Stimulated activated CD4-positive, alpha-beta T cell treated with anti-CD3 and anti-CD28 coated beads, Interleukin-12 subunit alpha, Interleukin-12 subunit beta, amount 100 ng/mL, for 48 hours (primary cell): ENCODE measurements at places on chromosomes 7 and 10.

DNA sequence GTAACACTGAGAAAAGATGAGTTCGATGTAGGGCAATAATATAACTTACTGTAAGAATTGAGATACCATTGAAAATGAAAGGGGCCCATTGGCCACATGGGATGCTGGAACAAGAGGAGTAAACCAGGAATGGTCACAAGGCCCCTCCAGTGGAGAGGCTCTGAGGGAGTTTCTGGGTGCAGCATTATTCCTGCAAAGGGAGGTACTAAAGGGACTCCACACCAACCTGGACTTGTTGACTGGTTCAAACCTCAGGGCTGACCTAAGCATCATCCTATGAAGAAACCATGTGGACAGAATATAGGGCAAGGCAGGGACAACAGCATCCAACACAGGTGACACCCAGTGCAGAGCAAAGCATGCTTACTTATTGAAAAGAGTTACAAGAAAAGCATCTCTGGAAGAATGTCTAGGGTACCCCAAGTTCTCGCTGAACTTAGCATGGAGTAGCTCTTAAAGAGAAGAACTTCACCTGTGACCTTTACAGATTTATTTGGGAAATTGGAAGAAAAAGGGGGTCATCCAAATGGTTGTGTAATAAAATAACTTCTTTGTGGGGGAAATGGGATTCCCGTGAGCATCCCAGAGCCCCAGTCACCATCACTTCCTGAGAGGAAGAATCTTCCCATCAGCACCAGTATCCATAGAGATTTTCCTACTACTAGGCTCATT lies 34.7 kb downstream of the PRSS2 start:
- DNase-seq = no peak

GRCh38 chr7:8274589-8274988 lies 12.6 kb upstream of the ICA1 start:
- DNase-seq = no peak

GRCh38 chr7:18902892-18903291 lies 214.5 kb downstream of the TWIST1 start:
- DNase-seq = no peak

GRCh38 chr10:35598379-35598778 lies 6.8 kb upstream of the GJD4 start:
- no peak for DNase-seq

DNA sequence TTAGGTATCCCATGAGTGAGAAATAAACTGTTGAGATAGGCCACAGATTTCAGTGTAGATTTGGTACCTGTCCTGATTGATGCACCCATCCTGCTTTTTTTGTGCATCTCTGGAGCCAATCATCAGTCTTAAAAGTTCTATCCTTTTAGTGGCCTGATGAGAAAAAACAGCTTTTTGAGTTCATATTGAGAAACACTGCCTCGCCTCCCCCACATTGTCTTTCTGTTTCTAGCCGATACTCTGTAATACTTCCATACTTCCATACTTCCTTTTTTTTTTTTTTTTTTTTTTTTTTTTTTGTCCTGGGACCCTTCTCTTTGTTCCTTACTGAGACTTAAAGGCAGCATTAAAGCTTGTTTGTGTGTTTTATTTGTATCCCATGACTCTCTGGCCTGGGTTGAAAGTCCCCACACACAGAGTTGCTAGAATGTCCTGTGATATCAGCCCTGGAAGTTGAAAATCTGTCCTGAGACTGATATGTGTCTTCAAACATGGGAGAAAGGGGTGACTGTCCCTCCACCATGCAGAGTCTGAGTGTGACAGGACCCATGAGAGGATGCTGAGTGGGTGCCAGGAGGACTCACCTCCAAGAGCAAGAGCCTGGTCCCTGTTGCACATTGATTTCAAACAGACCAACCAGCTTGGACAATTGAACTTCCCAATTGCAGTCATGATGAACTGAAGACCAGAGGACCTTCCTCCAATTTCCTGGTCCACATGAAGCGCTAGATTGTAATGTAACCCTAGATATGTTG lies 5.7 kb downstream of the ZNF22 start:
- DNase-seq = no peak

DNA sequence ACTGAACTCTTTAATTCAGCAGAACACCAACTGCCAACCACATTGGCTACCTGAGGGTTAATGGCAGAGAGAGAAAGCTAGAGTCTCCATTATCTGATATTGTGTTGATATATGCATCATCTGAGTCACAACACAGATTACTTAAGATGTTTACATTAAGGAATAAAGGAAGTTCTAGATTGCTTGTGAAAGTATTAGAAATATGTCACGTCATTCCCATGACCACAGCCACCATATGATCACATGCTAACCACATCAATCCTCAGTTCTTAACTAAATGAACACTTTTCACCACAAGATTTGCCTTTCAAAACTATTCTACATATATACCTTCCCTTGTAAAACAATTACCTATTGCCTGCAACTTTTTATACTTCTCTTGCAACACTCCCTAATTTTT lies 337.9 kb downstream of the FGFR2 start:
- no peak for DNase-seq

- no peak for DNase-seq
These were observed 503.2 kb downstream of the SH2D4B start for GRCh38 chr10:81040940-81041339.

DNA sequence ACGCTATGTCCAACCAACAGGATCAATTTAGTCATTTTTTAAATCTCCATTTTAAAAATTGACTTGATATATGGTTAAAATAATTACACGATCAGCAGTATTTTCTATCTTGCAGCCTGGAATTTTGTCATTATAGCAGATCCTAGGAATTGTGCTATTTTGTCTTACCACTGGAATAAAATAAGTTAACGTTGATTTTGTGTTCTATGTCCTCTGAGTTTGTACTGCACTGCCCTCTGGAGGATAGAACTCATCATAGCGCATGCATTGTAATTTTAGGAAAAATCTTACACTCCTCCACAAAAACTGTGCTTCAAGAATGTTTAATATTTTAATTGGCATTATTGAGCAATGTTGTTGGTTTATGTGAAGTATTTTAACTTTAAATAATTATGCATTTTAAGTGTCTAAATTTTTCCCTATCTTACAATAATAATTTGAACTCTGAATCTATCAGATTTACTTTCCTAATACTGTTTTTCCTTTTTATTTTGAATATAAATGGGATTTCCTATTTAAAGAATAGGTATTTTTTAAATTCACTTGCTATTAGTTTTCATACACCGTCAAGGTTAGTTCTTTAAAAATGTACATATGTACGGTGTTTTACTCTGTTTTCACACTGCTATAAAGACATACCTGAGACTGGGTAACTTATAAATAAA lies 220.1 kb downstream of the PPP1R3A start:
- DNase-seq = no peak

DNA sequence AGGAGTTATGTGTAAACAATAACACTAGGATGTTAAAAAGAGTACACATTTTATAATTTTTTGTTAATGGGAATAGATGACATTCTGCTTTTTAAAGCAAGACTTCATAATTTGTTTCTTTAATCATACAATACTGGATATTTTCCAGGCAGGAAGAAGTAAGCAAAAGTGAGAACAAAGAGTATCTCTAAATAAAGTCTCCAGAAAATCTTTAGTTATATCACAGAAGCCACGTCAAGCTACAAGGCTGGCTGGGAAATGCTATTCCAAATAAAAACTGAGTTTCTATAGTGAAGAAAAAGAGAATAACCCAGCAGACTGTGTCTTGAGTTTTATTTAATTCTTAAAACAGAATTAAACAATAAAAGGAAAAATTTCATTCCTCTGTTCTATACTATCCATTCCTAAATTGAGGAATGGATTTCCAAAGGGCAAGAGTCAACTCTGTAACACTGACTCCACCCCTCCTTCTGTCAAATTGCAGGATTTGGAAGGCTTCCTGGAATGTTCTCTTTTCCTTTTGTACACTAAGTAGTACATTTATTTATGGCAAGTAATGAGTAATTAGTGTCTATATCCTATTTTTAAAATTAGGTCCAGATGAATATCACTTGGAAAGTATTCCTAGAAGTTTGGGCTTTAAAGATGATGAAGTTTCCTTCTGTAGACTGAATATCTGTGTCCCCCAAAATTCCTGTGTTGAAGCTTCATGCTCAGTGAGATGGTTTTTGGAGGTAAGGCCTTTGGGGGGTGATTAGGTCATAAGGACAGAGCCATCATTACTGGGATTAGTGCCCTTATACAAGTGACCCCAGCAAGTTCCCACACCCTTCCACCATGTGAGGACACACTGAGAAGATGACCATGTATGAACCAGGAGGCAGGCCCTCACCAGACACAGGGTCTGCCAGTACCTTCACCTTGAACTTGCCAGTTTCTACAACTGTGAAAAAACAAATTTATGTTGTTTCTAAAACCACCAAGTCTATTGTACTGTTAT lies 290.9 kb downstream of the CRPPA start:
- no peak for DNase-seq

GRCh38 chr7:26688936-26689506 lies 175.4 kb downstream of the SKAP2 start:
- no peak for DNase-seq

DNA sequence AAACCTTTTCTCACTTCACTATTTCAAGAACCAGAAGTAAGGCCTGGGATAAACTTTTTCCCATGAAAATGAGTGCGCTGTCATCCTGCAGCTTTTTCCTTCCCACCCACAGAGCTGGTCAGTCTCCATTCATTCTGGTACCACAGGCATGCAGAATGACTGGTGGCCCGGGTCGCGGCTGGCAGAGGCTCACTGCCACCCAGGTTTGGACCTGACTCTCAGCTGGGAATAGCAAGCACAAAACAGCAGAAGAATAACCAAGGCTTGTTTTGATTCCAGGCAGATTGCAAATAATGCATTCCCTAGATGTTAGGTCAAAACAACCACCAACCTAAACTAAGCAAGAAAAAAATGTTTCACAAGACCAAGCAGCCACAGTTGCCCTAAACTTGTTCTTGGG lies 190.5 kb upstream of the NRP1 start:
- DNase-seq = no peak

DNA sequence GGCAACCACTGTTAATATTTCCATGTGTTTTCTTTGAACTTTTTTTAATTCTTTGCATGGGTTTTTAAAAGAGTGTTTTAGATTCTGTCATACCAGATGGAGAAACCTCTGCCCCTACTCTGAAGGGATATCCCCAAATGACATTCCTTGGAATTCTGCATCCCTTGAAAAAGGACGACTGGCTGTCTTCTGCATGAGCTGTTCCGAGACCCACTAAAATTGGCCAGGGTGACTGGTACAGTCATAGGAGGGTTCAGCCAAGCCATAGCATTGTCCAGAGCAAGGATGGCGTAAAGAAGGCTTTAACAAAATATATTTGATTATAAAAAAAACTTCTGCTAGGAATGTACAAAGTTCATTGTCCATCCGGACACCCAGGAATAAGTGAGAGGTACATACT lies 952.9 kb downstream of the NRG3 start:
- no peak for DNase-seq

DNA sequence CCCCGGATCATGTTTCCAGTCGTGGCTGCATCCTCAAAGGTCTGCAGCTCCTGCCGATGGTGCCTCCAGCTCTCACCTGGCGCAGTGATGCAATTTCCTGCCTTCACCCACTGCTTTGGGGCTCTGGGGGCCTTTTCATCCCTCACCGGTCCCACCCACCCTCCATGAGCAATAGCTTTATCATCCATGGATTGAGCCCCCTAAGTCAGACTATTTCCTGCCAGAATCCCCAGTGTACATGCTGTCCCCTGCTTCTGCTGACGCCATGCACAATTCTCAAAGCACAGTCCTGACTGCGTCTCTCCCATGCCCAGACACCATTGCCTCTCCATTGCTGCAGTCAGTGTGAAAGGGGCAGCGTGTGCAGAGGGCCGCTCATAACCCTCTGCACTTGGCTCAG lies 49.7 kb downstream of the FAM241B start:
- DNase-seq = no peak

- no peak for DNase-seq
These were observed 170.9 kb upstream of the ASAH2 start for GRCh38 chr10:50422259-50422658.

GRCh38 chr10:97454330-97455036 lies 8.5 kb downstream of the ZDHHC16 start:
- no peak for DNase-seq

DNA sequence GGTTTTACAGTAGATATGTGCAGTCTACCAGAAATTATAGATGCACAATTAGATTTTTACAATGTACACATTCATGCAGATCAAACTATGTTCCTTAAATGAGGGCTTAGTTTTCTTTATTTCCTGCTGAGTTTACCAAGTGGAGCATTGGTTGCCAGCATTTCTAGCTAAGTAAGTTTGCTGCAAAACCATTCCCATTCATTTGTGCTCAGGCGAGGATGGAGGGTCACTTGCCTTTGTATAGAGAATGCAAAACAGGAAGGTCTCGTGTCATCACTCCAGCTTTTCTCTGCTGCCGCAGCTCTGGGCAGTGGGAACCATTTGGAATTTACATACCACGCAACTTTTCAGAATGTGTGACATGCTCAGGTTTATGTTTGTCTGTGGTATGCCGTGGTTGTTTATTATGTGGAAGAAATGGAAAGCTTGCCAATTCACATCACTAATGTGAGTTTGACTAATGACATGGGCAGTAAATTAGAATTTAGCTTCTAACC lies 198.6 kb downstream of the TRIL start:
- no peak for DNase-seq

DNA sequence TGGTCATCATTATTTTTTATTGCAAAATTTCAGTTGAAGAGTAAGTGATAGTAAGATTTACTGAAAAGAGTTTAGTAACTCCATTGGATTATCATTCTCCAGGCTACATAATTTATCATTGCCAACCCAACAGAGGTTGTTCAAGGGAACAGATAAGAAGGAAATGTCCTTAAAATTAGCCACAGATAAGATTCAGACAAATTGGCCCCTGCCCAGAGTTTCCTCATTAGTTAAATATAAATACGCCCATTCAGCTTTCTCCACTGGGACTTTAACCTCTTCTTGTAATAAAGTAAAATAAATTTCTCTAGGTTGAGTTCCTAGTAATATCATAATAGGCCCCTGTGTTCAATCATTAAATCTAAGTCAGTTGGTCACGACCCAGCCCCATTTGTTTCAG lies 27.7 kb upstream of the PHYHIPL start:
- no peak for DNase-seq

GRCh38 chr10:98337484-98337883 lies 69.5 kb upstream of the LOXL4 start:
- no peak for DNase-seq

GRCh38 chr7:154896076-154896475 lies 106.8 kb downstream of the PAXIP1 start:
- no peak for DNase-seq
